ENCODE measurements at places on chromosomes 7 and 10. TPM values are rescaled to one million over a fixed set of nuclear protein-coding genes. Genes with fewer than 3 reads are reported as not detected.
A peak's percentile ranks its signal among the peaks of the same experiment; 100 is the strongest.

- DNase-seq, result no peak
Measured at GRCh38 chr7:47785923-47786556, 162.2 kb downstream of the PKD1L1 start.

DNA sequence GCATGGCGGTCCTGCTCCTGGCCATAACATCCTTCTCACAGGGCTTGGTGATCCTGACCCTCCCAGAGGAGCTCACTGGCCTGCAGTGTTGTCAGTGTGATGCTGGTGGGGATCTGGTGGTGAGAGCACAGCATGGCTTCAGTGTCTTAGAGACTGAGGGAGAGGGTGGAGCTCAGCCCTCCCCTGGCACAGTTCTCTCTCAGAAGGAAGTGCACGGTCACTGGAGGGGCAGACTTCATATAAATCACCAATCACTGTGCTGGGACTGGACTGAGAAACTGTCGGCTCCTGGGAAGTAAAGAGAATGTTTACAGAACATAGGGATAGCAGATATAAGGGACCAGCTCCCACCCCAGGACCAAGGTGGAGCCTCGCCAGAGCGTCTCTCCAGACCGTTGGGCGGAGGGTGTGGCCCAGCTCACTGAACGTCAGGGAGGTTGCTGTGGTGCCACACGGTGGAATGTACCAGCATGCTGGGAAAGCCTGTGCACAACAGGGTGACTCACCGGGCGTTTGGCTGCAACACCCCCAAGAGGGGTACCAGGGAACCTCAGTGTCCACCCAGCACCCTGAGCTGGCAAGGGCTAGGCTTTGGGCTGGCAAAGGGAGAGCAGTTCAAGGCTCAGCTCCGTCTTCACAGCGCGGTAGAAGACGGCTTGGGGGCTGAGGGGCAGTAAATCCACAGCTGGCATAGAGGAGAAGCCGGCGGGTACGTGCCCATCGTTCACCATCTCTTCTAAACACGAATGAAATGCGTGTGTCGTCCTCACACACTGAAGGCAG is 8.8 kb upstream of the GET4 start:
- DNase-seq, result no peak

DNA sequence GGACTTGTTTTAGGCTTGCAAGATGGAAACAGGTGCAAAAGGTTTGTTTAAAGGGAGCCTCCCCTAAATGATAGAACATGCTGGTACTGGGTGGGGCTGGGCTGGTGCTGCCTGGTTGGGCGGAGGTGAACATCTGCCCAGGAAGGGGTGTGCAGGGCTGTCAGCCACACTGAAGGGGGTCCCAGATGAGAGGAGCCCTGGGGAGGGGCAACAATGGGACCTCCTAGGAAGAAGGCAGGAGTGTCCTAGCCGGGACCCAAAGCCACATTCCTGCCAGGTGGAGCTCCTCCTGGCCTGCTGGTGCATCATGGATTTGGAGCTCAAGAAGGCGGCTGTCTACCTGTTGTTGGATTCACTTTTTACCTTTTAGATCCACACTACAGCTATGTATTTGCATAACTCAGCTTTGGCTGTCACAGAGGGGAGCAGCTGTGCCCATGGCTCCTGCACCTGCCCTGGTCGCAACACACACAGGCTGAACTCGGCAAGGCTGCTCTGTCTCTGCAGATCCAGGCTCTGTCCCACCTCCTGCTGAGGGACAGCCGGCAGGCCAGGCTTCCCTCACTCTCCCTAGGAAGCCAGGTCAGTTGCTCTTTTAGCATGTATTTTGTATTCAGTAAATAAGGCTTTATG is 59.9 kb downstream of the ADARB2 start:
- no peak for DNase-seq

DNA sequence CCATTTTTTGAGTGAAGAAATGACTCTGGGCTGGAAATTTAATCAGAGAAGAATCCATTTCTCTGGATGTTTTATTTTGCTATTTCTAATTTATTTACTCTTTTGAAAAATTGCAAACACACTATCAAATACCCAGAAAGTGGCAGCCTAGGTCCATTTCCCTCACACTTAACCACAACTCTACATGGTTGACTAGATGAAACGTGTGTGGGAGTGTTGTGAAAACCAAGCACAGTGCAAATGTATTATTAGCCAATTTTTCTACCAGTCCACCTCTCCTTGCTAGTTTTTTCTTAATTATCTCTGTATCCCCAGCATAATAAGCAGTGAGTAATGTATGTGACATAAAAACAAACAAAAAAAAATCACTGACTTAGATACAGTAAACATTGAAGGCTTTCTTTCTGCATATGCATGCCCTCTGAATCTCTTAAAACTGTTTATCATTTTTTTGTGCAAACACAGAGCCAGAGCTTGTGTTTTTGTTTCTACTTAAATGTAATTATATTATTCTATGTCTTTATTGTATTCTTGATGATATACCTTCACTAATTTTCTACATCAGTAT is 30.9 kb downstream of the SCIN start:
- DNase-seq, result no peak

Gene ZC3HAV1L
- 15.8 TPM for total RNA-seq

Gene AHR
- 113 TPM for total RNA-seq

Gene PLXNA4
- total RNA-seq, result 1.4 TPM

DNA sequence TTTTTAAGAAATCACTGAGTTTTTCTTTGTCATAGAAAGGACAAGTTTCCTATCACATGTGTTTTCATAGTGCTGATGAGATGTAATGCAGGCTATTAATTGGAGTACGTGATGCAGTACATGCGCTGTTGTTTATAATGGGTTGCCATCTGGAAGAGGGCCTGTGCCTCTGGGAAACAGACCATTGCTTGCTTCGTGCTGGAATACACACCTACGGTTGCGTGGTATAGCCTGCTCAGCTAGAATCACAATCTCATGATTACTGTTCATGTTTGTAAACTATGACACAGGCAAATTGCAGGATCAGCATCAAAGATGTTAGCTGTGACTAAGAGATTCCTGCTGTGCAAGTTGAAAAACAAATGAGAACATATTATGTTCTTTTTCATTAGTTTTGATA is 107.2 kb upstream of the STEAP1B start:
- DNase-seq, result no peak

Gene HKDC1
- 3.9 TPM for total RNA-seq

DNA sequence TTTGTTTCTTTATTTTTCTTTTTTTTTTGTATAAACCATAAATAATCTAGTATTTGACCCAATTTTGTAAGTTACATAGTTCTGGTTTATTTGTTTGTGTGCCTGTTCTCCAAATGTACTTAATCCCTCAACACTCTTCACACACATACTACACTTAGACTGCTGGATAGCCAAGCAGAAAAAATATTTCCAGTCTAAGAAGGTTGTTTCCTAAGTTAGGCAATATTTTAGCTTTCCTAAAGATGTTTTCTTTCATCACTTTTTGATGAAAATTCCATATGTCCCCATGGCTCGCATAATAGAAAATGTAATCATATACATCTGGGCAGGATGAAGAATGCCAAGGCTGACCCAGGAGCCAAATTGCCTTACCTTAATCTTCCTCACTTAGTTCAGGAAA is 105.3 kb downstream of the PPP1R3A start:
- no peak for DNase-seq

- DNase-seq, result peak; percentile 72
Measured at GRCh38 chr10:125407000-125407502, 246.7 kb upstream of the CTBP2 start.

- DNase-seq, result peak; percentile 48
Measured at GRCh38 chr10:127853868-127854768, 38.6 kb downstream of the CLRN3 start.

DNA sequence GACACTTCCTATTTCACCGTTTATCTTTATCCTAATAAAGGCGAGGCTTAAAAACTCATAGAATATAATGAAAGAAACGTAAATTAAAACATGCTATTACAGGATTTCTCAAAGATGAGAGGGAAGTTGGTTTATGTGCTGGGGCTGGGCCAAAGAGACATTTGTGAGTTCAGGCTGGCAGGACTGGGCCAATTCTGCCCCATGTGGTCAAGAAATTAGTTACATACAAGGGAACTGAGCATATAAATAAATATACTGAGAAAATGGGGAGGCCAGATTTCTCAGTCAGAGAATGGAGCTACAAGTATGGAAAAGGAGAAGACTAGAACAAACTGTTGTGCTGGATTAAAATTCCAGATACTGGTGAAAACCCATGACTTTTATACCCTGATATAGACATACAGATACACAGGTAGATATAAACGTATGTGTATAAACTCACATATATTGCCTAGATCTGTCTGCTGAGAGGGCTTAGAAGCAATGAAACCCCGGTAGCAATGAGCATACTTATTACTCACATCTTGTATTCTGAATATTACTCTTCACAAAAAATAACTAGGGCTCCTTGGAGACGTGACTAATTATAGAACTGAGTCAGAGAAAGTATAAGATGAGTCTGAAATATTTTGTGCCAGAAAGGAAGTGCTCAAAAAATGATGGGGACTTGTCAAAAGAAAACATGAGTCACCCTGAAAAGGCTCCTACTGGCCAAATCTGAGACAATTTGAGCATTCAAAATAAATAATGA is 155.7 kb upstream of the FGFR2 start:
- DNase-seq, result peak; percentile 79

Gene SEMA3D
- total RNA-seq, result 2.4 TPM

GRCh38 chr10:106793617-106794016 is 370.9 kb downstream of the SORCS1 start:
- DNase-seq, result no peak

GRCh38 chr10:124025660-124026588 is 67.5 kb downstream of the CHST15 start:
- DNase-seq, result peak; percentile 41

DNA sequence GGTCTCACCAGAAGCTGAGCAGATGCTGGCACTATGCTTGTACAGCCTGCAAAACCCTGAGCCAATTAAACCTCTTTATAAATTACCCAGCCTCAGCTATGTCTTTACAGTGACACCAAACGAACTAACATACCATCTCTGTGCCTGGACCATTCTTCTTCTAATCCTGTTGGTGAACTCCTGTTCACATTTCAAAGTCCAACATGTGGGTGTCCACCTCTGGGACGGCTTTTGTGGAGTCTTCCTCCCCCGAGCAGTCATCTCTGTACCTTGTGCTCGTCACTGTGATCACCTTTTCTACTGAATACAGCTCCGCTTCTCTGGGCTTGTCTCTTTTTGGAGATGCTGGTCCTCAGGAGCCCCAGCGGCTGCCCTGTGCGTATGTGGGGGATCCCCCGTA is 7.4 kb upstream of the ESYT2 start:
- no peak for DNase-seq

- DNase-seq, result no peak
Measured at GRCh38 chr7:137846827-137847567, at the start of gene DGKI. DGKI (minus strand) TSS chr7:137846974.

Gene KCNIP2
- 0.12 TPM for total RNA-seq

Measured in RPMI7951 (cell line).